ENCODE measurements at places on chromosomes 13 and 19.

DNA sequence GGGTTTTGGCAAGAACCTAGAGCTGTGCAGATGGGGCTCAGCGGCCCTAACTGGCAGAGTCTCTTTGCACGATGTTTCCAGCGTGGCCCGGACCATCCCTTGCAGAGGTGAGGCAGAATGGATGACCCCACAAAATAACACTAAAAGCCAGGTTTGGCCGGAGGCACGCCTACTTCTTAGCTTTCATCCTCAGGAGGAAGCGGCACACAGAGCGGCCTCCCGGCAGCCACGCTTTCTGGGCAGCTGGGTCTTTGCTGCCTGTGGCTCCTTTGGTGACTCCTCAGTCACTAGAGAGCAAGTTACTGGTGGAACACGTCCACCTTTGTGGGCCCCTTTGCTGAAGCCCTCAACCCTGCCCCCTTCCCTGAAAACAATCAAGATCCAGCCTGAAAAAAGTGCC is 25.2 kb downstream of the TEX29 start:
- no peak for DNase-seq

DNA sequence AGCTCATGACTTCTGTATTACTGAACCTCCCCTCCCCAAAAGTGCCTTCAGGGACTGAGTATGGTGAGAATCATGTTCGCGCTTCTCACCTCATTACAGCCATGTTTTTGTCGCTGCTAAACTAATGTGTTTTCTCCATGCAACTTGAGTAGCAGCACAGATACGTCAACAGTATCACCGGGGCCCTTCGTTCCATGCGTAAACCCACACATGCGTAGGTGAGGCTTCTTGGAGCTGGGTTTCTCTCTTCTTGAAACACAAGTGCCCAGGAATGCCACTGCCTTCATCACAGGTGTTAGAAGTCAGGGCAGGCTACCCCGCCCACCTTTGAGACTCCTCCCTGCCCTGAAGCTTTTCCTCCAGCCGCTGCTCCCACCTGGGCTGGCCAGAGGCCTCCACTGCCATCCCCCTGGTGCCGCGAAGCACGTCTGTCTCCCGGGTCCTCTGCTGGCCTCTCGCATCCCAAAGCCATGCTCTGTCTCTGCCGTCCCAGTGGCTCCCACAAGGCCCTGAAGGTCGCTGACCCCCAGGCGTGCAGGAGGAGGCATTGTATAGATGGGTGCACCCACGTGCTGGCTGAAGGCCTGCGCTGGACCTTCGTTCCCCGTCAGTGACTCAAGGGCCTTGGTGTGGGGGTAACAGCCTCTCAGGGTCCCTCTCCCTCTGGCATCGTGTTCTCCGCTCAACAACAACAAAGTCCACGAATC is 135.3 kb upstream of the MCF2L start:
- DNase-seq: no peak

GRCh38 chr13:73499695-73500094 is 440.9 kb downstream of the KLF5 start:
- DNase-seq: no peak

- DNase-seq: no peak
These were observed 22.9 kb downstream of the DNM2 start for GRCh38 chr19:10740798-10741197.

GRCh38 chr19:8680676-8681344 is 17.8 kb downstream of the ACTL9 start:
- no peak for DNase-seq
